ENCODE measurements at places on chromosomes 6 and 20.

GRCh38 chr20:52047811-52048764 lies 143.5 kb downstream of the ZFP64 start:
- peak; percentile 29 for DNase-seq

DNA sequence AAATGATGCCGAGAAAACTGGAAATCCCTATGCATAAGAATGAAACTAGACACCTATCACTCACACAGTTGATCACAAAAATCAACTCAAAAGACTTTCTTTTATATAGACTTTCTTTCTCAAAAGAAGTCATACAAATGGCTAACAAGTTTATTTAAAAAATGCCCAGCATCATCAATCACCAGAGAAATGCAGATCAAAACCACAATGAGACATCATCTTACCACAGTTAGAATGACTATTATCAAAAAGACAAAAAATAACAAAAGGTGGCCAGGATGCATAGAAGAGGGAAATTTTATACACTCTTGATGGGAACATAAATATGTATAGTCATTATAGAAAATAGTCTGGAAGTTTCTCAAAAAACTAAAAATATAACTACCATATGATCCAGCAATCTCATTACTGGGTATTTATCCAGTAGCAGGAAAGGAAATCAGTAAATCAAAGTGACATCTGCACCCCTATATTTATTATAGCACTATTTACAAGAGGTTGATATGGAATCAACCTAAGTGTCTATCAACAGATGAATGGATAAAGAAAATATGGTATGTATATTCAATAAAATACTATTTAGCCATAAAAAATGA lies 3.4 kb upstream of the RNF217 start:
- DNase-seq = no peak

GRCh38 chr6:139148557-139149235 lies 13.8 kb downstream of the HECA start:
- DNase-seq = no peak

DNA sequence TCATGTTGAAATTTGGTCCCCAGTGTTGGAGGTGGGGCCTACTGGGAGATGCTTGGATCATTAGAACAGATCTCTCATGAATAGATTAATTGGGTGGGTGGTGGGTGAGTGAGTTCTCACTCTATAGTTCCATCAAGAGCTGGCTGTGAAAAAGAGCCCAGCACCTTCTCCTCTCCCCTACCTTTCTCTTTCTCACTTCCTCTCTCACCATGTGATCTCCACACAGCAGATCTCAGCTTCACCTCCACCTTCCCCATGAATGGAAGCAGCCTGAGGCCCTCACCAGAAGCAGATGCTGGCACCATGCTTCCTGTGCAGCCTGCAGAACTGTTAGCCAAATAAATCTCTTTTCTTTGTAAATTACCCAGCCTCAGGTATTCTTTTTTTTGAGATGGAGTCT lies 12.9 kb upstream of the GMNN start:
- no peak for DNase-seq

DNA sequence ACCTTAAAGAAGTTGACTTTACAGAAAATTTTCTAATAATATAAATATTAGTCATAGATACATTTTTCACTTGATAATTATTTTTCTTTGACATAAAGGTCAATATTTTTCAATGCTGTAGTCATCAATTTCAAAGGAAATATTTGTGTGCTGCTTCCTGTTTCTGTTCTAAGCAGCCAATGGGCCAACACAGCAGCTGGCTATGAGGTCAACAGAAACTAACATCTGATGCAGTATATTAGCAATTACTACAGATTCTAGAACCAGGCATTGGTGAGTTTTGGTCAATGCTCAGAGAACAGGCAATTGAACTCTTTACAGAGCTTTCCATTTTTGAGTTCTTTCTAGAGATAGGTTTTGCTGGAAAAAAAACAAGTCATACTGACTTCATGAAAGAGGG lies 669.6 kb upstream of the NRSN1 start:
- no peak for DNase-seq

DNA sequence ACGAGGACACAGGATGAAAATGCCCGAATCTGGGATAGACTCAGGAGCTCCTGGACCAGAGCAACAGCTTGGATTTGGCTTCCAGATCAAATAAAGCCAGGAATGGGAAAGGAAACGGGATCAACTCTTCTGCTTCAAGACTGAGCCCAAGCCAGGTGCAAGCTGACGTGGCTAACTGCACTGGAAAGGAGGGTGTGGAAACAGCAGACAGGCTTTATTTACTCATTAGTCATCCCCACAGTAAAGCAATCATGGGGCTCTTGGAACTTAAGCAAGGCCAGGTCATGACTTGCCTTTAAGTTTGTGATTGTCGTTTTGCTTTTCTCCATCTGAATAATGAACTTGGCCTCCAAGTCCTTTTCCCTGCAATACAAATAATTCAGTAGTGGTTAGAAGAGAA lies 45.2 kb downstream of the KIF16B start:
- DNase-seq = no peak

GRCh38 chr20:4944518-4945313 lies 56.6 kb downstream of the SLC23A2 start:
- DNase-seq = no peak

DNA sequence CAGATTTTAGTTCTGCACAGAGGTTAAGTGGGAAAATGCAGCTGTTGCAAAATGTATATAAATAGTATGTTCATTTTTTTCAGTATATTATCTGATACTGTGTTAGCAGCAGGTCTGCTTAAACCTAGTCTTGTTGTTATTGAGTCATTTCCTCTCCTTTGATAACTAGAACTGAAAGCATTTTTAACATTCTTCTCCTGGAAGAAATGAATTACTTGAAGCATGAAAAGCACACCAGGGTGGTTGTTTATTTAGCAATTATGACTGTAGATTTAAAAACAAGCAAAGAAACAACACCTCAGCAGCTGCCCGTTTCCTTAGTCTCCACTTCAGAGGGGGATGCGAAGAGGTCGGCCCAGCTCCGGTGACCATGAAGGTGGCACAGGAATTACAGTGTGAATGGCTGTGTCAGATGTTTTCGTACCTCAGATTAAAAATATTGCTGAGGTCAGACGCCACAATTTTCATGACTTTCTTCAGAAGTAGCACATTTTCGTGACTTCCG lies 53.5 kb downstream of the GOPC start:
- DNase-seq = no peak

DNA sequence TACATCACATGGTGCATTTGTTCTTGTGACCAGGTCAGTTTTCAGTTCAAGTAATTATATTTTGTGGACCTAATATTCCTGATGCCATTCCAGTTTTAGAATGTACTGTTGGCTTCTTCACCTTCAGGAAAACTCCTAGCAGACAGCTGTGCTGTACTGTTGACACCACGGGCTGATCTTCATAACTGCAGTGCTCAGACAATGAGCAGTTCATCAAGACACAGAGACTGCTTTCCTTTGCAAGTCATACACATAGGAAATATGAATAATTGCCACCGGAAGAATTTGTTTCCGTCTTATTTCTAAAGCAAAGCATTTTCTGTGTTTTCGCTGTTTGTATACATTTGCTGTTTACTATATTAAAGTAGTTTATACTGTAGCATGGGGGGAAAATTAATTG lies 89.8 kb downstream of the C6orf118 start:
- no peak for DNase-seq

DNA sequence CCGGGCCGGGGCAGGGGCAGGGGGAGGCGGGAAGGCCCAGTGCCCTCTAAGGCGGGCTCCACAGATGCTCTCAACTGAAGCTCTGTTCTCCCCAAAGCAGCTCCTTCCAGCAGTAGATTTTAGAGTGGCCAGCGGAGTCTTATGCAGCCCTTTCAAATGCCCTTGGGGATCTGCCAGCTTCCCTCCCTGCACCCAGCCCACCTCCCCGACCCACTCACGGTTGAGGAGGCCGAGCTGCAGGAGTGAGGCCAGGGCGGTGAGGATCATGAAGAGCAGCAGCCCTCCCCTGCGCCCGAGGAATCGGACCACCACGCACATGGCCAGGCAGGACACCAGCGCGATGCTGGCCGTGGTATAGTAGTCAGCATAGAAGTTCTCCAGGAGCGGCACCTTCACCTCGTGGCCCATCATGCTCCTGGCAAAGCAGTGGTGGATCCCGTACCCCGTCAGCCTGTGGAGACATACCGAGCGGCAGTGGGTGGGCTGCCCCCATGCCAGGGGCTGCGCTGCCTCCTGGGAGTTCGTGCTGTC lies 28.0 kb downstream of the PSMG4 start:
- DNase-seq = no peak

- DNase-seq = no peak
These were observed 127.8 kb downstream of the CD109 start for GRCh38 chr6:73823832-73824231.

- no peak for DNase-seq
These were observed 29.1 kb upstream of the RIMS4 start for GRCh38 chr20:44839481-44839880.

- no peak for DNase-seq
These were observed 801.0 kb upstream of the CITED2 start for GRCh38 chr6:140175486-140175885.

DNA sequence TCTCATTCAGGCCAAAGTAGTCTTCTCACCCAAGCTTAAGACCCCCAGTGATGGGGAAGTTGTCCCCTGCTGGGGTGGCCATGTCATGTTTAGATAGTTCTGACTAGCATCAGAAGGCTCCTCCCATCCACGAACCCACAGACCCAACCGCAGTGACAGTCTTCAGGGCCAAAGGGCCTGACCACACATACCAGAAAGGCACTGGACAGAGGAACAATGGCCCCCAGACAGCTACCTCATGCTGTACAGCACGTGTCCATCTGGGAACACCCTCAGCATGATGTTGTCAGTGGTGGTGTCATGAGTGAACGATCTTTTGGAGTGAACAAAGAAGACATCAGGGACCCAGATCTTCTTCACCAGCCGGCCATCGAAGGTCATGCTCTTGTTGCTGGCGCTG lies 46.3 kb downstream of the GABRR2 start:
- no peak for DNase-seq

GRCh38 chr6:29442719-29443118 lies 3.6 kb downstream of the OR10C1 start:
- no peak for DNase-seq

DNA sequence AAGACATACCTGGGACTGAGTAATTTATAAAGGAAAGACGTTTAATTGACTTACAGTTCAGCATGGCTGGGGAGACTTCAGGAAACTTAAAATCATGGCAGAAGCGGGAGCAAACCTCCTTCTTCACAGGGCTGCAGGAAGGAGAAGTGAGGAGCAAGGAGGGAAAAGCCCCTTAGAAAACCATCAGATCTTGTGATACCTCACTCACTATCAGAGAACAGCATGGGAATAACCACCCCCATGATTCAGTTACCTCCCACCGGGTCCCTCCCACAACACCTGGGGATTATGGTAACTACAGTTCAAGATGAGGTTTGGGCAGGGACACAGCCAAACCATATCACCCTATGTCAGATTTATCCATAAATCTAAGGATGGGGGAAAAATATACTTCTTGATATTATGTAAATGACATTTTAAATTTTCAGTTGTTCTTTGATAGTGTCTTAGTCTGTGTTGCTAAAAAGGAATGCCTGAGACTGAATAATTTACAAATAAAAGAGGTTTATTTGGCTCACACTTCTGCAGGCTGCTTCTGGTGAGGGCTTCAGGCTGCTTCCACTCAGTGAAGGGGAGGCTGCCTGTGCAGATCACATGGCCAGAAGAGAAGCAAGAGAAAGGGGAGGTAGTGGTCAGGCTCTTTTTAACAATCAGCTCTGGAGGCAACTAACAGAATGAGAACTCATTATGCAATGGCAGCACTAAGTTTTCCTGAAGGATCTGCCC lies 1.2 kb upstream of the MCM9 start:
- no peak for DNase-seq

GRCh38 chr6:46299253-46299652 lies 128.5 kb upstream of the ENPP5 start:
- DNase-seq = no peak

DNA sequence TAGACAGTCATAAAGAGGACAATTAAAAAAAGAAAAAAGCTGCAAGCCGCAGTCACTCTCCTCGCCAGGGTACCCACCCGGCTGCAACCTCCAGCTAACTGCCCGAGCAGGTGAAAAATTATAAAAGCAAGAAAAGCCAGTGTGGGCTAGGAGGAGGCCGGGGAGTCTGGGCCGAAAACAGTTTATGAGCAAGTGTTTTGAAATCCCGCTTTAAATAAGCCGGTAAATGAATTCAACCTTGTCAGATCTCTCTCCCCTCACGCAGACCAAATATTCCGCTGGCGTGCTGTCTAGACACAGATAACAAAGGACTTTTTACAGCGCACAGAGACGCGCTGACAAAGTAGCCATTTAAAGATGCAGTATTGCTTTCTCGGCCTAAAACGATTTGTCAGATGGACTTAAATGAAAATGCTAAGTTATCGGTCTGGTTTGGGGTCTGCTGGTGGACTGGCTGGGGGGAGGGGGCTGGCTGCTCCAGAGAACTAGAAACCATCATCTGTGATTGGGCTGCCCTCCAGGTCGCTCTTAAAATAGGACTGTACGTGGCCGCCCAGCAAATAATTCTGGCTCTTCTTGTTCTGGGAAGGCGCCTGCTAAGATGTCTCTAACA lies 24.6 kb downstream of the PMEPA1 start:
- no peak for DNase-seq
